NCI-H345 (cell line): ENCODE measurements at places on chromosomes 7 and 10.
A peak's percentile ranks its signal among the peaks of the same experiment; 100 is the strongest.

DNA sequence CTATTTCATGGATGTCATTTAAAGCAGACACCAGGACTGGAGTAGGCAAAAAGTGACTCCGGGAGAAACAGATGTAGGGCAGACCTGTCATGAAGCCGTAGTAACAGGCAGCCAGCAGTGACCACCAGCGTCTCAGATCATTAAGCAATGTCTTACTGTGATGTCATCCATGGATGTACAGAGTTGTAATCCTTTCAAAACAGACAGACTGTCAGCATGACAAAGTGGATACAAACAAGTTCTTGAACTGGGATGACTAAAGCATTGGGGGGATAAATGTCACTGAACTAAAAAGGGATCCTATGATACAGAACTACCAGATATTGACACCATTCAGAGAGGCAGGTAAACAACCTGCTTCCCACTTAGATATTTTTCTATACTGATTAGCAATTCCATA is 675.5 kb downstream of the PARD3 start:
- no peak for DNase-seq

DNA sequence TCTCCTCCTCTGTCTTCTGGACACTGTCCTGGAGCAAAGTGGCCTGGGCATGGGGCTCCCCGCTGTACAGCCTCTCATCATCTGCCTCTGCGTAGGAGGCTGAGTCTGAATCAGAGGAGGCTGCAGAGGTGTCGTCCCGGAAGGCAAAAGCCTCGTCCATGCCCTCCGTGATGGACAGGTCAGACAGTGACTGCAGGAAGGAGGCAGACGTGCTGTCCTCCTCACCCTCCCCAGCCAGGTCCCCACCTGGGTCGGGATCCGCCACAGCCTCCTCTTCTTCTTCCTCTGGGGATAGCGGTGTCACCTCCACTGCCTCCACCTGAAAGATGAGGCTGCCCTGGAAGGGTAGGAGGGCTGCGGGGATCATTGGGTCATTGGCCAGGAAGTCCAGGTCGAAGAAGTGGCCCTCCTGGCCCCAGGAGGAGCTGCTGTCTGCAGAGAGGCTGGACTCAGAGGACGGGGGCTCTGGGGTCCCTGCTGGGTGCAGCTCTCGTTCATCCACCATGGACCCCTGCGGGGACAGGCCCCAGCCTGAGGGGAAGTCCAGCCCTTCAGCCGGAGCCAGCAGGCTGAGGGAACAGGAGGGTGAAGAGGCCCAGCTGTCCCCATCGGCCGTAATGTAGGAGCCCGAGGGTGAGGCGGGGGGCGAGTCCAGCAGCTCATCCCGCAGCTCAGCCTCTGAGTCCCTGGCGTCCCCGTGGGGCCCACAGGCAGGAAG is 3.7 kb downstream of the NACAD start:
- DNase-seq = no peak

DNA sequence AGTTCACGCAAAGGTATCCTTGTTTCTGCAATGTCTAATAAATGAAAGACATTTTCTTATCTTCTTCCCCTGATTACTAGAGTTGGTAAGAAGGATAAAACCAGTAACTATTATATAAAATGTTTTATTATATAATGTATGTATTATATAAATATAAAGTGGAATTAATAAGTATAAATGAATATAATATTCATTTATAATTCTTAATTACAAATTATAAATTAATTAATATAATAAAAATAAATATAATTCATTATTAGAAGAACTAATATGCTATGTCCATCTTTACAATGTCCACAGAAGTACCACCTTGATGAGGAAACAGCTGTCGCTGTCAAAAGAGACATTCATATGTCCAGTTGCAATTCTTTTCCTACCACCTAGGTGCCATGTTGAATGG is 177.7 kb downstream of the GLI3 start:
- no peak for DNase-seq

DNA sequence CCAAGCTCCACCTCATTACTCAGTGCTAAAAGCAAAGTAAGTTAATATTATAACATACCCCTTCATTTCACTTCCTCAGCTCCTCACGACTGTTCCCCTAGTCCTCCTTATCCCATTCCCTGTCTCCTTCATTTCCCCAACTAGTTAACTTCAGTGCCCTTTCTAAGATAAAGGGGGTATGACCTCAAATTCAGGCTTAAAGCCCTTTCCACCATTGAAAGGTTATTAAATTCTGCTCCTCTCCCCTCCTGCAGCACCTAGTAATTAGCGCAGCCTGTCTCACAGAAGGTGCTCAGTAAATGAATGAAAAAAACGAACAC is 1.0 kb downstream of the CRPPA start:
- DNase-seq = no peak

DNA sequence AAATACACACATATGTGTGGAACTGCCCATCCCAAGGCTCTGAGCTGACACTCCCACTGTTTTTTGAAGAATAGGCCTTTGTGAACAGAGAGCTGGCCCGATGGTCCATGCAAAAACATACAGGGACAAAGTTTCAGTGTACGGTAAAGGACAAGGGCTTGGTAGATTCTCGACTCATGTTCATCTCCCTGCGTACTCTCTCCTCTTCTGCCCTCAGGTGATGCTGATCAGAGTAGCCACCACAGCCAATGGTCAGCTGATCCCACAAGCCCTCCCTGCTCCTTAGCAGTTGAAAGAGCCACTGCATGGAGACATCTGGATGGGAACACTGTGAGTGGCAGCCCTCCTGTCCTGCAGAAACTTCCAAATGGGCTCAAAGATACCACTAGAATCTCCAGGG is 23.1 kb upstream of the C10orf71 start:
- DNase-seq = no peak

GRCh38 chr10:73182568-73182967 is 14.6 kb downstream of the FAM149B1 start:
- no peak for DNase-seq

DNA sequence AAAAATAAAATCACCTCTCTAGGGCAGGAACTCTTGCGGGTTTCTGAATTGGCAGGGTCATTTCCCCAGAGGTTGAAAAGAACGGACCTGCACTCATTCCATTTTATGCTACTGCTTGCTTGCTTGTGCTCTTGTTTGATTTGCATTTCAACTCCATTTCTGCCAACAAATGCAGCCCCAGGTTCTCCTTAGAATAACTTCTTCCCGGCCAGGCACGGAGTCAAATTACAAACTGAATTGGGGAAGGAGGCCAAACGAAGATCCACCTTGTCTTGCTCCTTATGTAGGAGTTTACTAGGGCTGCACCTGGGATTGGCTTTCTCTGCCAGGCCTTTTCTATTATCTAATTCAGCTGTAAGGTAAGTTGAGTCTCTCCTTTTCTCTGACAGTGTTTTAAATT is 79.6 kb downstream of the HGF start:
- no peak for DNase-seq

- DNase-seq = no peak
Observed at GRCh38 chr10:44891721-44892120, 19.4 kb upstream of the TMEM72 start.

DNA sequence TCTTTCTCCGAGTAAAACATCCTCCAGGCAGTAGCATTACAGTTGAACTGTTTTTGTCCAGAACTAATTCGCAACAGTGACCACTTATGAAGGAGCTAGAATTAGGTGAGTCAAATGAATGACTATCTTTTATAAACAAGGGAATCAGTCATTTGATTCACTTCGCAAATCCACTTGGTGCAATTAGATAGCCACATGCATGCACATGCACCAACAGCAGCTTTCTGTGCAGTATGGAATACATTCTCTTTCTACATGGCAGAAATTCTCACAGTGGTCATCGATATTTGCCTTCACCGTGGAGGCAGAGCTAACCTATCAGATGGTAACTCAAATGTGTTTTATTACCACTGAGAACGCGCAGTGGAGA is 118.8 kb downstream of the CDK6 start:
- no peak for DNase-seq

DNA sequence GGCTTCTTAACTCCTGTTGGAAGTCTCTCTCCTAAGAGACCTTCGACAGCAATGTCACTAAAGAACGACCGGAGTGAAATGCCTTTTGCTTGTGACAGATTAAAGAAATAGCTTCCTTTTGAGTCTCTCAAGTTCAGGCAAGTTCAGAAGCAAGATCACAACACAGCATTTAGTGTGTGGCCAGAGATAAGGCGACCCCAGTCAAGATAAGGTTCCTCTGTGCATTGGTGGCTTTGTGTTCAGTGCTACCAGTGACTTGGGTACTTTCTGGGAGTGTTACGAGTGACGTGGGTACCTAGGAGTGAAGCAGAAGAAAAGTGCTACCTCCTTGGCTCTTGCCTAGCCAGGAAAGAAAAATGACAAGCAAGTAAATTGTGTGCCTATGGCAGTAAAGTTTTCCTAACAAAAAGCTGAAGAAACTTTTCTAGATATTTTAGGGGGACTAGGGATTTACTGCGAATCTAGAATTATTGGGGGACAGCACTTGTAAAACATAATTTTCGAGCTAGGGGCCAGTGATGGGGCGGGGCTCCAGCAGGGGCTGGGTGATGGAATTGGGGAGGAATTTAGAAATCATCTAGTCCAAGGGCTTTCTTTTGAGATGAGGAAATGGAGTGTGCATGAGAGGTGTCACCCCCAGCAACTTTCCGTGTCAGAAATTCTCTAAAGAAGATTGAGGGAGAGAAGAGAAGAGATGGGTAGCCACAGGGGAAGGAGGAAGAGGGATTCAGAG is 191.9 kb upstream of the LYZL2 start:
- DNase-seq = no peak

GRCh38 chr7:131234719-131235488 is 92.8 kb upstream of the MKLN1 start:
- no peak for DNase-seq

GRCh38 chr7:78389022-78389421 is 590.4 kb downstream of the PHTF2 start:
- no peak for DNase-seq

DNA sequence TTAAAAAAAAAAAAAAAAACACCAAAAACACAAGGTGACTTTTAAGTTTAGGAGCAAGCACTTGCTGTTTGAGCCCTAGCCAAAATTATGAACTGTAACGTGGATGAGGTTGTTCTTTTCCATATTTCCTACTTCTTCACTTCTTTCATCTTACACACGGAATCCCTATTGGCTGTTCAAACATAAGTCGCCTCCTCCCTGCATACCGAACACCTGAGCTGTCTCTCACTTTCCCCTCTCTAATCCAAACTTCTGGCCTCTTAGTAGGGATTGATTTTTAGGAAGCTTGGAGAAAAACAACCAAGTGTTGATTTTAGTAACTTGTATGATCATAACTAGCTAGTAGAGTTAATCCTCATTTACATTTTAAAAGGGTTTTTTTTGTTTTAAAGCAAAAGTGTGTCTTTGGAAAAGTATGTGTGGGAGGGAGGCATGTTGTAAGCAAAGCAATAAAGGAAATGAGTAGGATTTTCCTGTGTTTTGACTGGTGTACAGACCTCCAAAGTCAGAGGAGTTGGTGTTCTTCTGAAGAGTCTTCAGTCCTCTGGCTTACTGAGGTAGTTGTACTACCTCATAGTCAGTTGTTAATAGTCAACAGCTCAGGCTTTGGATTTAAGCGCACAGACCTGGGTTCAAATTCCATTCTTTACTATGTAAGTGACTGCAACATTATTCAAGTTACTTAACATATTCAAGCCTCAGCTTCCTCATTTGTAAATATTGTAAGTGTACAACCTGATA is 39.3 kb downstream of the RABGEF1 start:
- DNase-seq = no peak

DNA sequence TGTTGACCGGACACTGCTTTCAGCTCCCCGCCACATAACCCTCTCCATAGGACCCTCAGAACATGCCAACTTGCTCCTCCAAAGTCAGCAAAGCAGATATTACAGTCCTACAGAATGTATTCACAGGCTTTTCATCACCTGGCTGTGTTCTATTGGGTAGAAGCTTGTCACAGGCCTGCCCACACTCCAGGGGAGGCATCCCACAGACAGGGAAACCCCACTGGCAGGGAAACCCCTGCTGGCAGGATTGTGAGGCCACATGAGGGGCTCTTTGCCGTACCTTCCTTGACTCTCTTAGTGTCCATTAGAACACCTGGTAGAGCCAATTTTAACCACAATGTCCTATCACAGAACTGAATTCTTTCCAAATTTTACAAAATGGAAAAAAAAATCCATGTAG is 344.2 kb upstream of the MGMT start:
- DNase-seq = peak; percentile 6

DNA sequence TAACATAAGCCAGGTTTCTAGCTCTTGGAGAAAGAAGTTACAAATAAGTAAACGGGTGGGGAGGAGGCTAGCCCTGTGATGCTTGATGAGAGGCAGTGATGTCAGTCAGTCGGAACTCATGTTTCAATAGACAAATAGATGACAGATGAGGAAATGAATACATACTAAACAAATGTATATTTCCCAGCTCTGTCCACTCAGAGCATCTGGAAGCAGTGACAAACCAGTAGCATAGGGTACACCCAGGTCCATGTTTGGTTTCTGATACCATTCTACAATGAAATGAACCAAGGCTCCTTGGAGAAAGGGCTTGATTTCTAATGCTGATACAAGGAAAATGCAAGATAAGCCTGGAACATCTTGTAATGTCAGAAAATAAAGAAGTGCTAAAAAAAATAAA is 30.6 kb downstream of the PODXL start:
- DNase-seq = no peak

- DNase-seq = no peak
Observed at GRCh38 chr7:114085313-114085591, 166.4 kb upstream of the PPP1R3A start.

DNA sequence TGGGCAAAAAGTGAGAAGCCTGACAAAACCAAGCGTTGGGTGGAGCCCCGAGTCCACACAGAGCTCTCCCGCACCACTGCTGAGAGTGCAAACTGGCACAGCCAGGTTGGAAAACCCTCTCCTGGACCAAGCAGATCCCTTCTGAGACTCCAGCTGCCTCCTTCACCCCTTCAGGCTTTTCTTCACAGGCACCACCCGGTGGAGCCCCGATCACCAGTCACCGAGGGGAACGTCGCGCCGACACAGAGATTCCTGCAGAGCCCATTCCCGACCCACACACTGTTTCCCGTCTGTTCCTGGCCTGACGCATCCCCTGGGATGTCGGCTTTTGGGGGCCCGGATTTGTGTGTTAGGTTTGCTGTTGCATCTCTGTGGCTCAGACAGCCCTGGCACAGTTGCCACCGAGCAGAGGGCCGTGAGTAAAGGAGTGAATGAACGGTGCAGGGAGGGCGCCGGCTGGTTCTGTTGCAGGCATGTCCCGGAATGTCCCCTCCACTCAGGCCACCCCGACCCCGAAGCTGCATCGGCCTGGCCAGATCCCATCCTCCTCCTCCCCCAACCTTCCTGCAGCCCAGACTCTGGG is 51.0 kb upstream of the INPP5A start:
- no peak for DNase-seq

- no peak for DNase-seq
Observed at GRCh38 chr10:79970062-79970461, 21.2 kb upstream of the SFTPD start.
